SJCRH30 (cell line): ENCODE measurements at places on chromosomes 6 and 20. TPM values are rescaled to one million over a fixed set of nuclear protein-coding genes. Genes with fewer than 3 reads are reported as not detected.

SLC4A11 gene
- 12.1 and 16.4 TPM in 2 replicates for total RNA-seq

CLVS2 gene
- not detected in 2 replicates for total RNA-seq

GRCh38 chr6:42369568-42369967, 82.2 kb downstream of the TRERF1 start:
- H3K27ac ChIP-seq, result no peak overlapping the region
- H3K27me3 ChIP-seq, result no peaks in the 10 kb centered on the region

- H3K27ac ChIP-seq, result no peak overlapping the region
- H3K4me3 ChIP-seq, result no peak overlapping the region
- no peaks in the 10 kb centered on the region for H3K4me1 ChIP-seq
Measured at GRCh38 chr20:50226093-50226974, 35.7 kb downstream of the CEBPB start.

GRCh38 chr6:52098721-52099120, 11.3 kb upstream of the PKHD1 start:
- H3K27ac ChIP-seq, result no peak overlapping the region
- no peak for DNase-seq

DNA sequence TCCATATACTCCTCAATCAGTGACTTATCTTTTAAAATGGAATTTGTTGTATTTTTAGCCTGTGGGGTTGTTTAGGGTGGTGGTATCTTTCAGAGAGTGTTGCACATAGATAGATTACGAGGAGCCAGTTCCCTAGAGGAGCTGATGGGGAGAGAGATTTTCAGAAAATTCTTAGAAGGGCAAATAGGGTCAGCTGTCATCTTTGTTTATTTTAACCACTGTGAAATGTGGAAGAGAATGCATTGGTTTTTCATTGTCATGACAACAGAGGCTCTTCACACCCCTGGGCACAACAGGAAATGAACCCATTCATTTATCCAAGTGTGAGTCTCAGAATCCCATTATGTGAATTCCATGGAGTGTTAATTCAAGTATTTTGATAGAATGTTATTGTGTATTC, 188.4 kb downstream of the JARID2 start:
- H3K27me3 ChIP-seq, result no peaks in the 10 kb centered on the region
- DNase-seq, result no peak
- H3K36me3 ChIP-seq, result no peaks in the 10 kb centered on the region
- peaks cover 43% of the 10 kb centered on the region for H3K4me1 ChIP-seq
- 0 out of 2 replicates have a peak overlapping the region, but pooled peaks have one; percentile 5 for H3K27ac ChIP-seq
- no peak overlapping the region for H3K4me3 ChIP-seq

- no peaks in the 10 kb centered on the region for H3K27me3 ChIP-seq
- DNase-seq, result no peak
- H3K4me3 ChIP-seq, result no peak overlapping the region
- H3K27ac ChIP-seq, result no peak overlapping the region
- H3K4me1 ChIP-seq, result peaks cover 10% of the 10 kb centered on the region; the same call in 1 of the 2 replicates
Measured at GRCh38 chr6:148892247-148892646, 145.4 kb downstream of the UST start.

DNA sequence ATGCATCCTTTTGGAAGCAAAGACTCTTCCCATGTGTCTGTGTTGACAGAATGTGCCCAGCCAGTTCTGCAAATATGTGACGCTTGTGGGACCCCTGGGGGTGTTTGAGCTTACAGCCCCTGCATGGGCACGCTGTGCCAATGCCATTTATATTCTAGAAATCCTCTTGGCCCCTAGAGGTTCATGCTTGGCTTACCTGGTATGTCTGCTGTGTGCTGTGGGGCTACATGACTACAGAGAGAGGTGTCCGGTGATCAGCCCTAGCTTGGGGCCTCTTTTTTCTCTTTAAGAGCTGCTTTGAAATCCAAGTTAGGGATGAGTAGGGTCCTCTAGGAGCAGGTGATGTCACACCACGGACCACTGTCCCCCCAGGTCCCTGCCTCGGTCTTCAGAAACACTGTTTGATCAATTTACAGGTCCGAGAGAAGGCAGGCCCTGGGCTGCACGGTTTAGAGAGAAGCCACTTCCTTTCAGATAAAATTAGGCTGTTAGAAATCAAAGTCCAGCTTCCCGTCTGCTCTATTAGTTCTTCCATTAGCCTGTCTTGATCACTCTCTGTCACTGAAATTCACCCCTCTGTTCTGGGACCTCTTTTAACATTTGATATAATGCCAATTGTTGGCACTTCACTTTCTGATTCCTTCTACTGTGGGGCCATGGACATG, 26.5 kb downstream of the BCAS4 start:
- H3K36me3 ChIP-seq, result no peaks in the 10 kb centered on the region
- no peaks in the 10 kb centered on the region for H3K27me3 ChIP-seq
- no peak for DNase-seq

CLPSL2 gene
- total RNA-seq, result not detected in 2 replicates

DNA sequence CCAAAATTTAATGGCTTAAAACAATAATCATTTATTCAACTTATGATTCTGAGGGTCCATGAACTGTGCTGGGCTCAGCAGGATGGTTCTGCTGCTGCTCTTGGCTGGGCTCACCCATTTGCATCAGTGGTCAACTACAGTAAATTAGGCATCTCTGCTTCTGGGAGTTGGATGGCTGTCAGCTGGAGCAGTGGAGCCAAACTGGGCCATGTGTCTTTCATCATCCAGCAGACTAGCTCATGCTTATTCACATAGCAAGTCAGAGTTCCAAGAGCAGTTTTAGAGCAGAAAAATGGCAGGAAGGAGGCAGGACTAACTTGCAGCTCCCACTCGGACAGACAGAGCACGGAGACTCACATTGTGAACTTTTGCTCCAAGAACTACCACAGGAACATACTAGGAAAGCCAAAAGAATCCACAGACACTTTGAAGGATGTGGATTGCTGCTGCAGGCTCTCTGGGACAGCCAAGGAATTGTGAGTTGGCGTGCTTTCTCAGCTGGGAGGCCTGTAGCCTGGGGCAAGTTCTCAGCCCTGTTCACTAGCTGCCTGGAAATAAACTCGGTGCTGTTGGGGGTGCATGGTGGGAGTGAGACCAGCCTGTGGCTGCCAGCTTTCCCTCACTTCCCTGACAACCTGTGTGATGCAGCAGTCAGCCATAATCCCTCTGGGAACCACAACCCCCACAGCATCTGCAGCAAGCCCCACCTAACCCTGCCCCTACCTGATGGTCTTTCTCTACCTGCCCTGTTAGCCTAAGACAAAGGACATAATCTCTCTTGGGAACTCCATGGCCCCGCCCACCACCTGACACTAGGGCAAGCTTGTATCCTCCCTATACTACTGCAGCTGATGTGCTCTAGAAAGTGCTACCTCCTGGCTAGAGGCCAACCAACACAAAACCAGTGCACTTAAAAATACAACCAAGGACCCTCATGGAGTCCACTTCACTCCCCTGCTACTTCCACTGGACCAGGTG, 129.0 kb downstream of the JPH2 start:
- H3K27ac ChIP-seq, result no peak overlapping the region
- H3K36me3 ChIP-seq, result no peaks in the 10 kb centered on the region
- peaks cover 4% of the 10 kb centered on the region for H3K4me1 ChIP-seq
- no peaks in the 10 kb centered on the region for H3K27me3 ChIP-seq
- DNase-seq, result no peak
- H3K4me3 ChIP-seq, result no peak overlapping the region

GRCh38 chr6:99613409-99613704, 6.7 kb downstream of the PRDM13 start:
- H3K36me3 ChIP-seq, result no peaks in the 10 kb centered on the region
- H3K27me3 ChIP-seq, result no peaks in the 10 kb centered on the region
- no peak for DNase-seq
- no peaks in the 10 kb centered on the region for H3K4me1 ChIP-seq
- H3K4me3 ChIP-seq, result no peak overlapping the region

GRCh38 chr20:5114403-5114802, 5.4 kb downstream of the PCNA start:
- H3K36me3 ChIP-seq, result peaks cover 61% of the 10 kb centered on the region
- H3K4me1 ChIP-seq, result 0 out of 2 replicates have a peak, but pooled peaks cover 2% of the 10 kb centered on the region
- DNase-seq, result no peak
- no peaks in the 10 kb centered on the region for H3K27me3 ChIP-seq
- no peak overlapping the region for H3K27ac ChIP-seq

CCDC170 gene
- total RNA-seq, result not detected in 2 replicates

- H3K27ac ChIP-seq, result no peak overlapping the region
- DNase-seq, result no peak
- no peaks in the 10 kb centered on the region for H3K27me3 ChIP-seq
- H3K4me1 ChIP-seq, result no peaks in the 10 kb centered on the region
- H3K4me3 ChIP-seq, result no peak overlapping the region
- peaks cover 9% of the 10 kb centered on the region; the same call in 1 of the 2 replicates for H3K36me3 ChIP-seq
Measured at GRCh38 chr20:3296261-3297078, 57.5 kb upstream of the SLC4A11 start.

C20orf202 gene
- not detected in 2 replicates for total RNA-seq

GRCh38 chr20:14410869-14411555, 73.6 kb upstream of the FLRT3 start:
- no peak overlapping the region for H3K4me3 ChIP-seq
- peaks cover 40% of the 10 kb centered on the region for H3K4me1 ChIP-seq
- no peak for DNase-seq
- no peak overlapping the region for H3K27ac ChIP-seq

DNA sequence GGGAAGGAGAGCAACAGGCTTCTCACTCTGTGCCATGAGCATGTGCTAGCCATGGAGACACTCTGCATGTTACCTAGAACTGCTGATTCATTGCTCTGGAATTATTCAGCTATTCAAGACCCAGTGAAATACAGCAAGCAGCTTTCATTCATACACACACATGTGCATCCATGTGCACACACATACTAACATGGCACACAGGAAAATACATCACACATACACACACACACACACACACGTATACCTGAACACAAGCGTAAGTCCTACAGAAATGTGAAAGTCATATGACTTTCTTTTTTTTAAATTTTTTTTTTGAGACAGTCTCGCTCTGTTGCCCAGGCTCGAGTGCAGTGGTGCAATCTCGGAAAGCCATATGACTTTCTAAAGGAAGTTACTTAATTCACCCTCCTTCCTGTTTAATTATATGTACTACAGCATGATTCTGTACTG, 108.2 kb upstream of the NFATC2 start:
- peaks cover 22% of the 10 kb centered on the region for H3K27me3 ChIP-seq
- H3K36me3 ChIP-seq, result no peaks in the 10 kb centered on the region
- no peaks in the 10 kb centered on the region for H3K4me1 ChIP-seq
- H3K4me3 ChIP-seq, result no peak overlapping the region
- no peak for DNase-seq
- no peak overlapping the region for H3K27ac ChIP-seq

- H3K4me3 ChIP-seq, result peak overlapping the region; percentile 94
- H3K27me3 ChIP-seq, result no peaks in the 10 kb centered on the region
- H3K4me1 ChIP-seq, result no peaks in the 10 kb centered on the region
- H3K36me3 ChIP-seq, result no peaks in the 10 kb centered on the region
Measured at GRCh38 chr6:7110092-7110792, 2.5 kb downstream of the RREB1 start.

- H3K27ac ChIP-seq, result no peak overlapping the region
- no peak overlapping the region for H3K4me3 ChIP-seq
- no peaks in the 10 kb centered on the region for H3K27me3 ChIP-seq
- no peaks in the 10 kb centered on the region for H3K4me1 ChIP-seq
Measured at GRCh38 chr6:6986344-6986743, 121.4 kb upstream of the RREB1 start.

DEFB124 gene
- not detected in 2 replicates for total RNA-seq

DNA sequence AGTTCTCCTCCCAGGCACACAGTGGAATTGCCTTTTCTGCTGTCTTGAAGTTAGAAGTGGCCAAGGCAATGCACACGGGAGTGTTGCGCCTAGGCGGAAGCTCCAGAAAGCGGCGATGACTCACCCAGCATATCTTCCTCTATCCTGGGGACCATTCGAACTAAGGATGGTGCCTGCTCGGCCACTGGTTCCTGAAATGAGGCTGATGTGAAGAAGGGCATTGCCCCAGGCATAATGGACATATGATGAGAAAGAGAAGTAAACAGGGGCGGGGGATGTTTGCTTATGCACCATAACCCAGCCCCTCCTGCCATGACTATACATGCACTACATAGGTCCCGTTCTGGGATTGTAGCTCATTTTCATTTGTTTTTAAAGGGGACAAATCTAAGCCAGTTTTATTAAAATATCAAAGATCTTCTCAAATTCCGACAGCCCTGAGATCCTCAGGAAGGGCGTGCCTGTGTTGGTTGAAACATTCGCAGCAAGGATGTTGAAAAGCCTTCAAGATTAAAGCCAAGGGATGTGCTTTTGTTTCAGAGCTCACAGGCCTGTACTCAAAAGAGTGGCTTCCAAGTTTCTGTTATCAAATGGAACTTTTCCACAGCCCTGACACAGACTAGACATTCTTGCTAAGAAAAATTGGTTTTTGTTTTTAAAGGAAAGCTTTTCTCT, 218.5 kb downstream of the LY86 start:
- H3K36me3 ChIP-seq, result no peaks in the 10 kb centered on the region
- H3K27me3 ChIP-seq, result no peaks in the 10 kb centered on the region
- no peaks in the 10 kb centered on the region for H3K4me1 ChIP-seq

DNA sequence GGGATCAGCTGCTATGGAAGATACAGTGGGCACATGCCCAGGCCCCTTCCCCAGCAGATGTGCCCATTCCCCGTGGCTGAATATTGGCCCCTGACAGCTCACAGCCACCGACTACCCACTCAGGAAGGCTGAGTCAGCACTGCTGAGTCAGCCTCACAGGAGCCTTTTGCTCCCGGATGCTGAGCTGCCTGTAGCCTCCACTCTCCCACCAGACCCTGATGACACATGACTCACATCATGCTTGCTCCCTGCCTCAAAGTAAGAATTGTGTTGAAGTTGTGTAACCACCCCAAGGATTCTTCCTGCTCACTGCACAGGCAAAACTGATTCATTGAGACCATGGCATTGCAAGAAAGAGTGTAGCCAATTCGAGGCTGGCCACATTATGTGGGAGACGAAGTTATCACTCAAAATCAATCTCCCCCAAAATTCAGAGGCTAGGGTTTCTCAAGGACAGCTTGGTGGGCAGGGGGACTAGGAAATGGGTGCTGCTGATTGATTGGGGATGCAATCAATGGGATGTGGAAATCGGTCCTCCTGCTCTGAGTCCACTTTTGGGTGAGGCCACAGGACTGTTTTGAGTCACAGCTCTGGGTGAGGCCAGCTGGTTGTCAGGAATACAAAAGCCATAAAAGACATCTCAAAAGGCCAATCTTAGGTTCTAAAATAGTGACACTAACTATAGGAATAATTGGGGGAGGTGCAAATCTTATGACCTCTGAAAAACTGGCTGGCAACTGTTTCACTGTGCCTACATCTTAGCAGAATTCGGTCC, 556.6 kb upstream of the CDH4 start:
- no peaks in the 10 kb centered on the region for H3K36me3 ChIP-seq
- 0 out of 2 replicates have a peak, but pooled peaks cover 3% of the 10 kb centered on the region for H3K27me3 ChIP-seq
- no peak for DNase-seq
- no peaks in the 10 kb centered on the region for H3K4me1 ChIP-seq

OGFR gene
- total RNA-seq, result 46.6 and 49.0 TPM in 2 replicates

GRM4 gene
- 0.06 and 0.08 TPM in 2 replicates for total RNA-seq

DNA sequence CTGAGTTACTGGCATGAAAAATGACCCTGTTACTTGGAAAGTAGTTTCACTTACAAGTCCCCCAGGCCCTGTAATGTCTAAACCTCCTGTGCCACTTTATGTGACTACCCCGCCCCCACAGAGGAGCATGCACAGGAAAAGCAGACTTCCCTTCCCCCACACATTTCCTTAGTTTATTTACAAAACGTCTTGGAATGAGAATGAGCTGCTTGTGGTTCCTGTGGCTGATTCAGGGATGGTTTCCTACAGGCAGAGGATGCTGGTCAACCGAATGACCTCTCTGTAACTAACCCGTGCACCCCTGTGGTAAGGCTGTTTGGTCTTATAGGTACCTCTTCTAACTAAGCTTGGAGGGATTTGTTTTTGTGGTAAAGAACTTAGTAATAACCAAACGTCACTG, 28.5 kb downstream of the RSPO3 start:
- H3K27me3 ChIP-seq, result no peaks in the 10 kb centered on the region
- no peak overlapping the region for H3K4me3 ChIP-seq
- DNase-seq, result no peak
- no peaks in the 10 kb centered on the region for H3K36me3 ChIP-seq
- H3K27ac ChIP-seq, result no peak overlapping the region

GRCh38 chr20:39700528-39700927, 738.4 kb downstream of the DHX35 start:
- H3K36me3 ChIP-seq, result no peaks in the 10 kb centered on the region
- H3K4me3 ChIP-seq, result no peak overlapping the region
- H3K27ac ChIP-seq, result no peak overlapping the region
- no peak for DNase-seq
